ENCODE measurements at places on chromosomes 4 and X.

- no peak for DNase-seq
Measured at GRCh38 chr4:63607169-63607872, 801.9 kb downstream of the TECRL start.

DNA sequence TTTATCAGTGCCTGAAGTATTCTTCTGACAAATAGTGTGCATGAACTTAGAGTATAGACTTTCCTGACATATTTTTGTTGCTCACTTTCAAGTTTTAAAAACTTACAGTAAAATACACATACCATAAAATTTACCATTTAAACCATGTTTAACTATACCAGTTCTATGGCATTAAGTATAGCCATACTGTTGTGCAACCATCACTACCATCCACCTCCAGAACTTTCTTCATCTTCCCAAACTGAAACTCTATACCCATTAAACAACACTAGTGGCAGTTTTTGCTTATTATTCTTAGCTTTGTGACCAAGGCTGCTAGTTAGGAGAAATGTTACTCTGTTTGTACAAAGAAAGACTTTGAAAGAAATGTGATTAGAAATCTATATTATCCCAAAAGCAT is 25.8 kb downstream of the ATP7A start:
- DNase-seq, result no peak

- DNase-seq, result no peak
Measured at GRCh38 chr4:84632092-84632491, 49.2 kb downstream of the CDS1 start.

GRCh38 chr4:180314972-180315371 is 1928.2 kb upstream of the TENM3 start:
- DNase-seq, result no peak

GRCh38 chrX:119118780-119119395 is 8.7 kb downstream of the KIAA1210 start:
- no peak for DNase-seq

DNA sequence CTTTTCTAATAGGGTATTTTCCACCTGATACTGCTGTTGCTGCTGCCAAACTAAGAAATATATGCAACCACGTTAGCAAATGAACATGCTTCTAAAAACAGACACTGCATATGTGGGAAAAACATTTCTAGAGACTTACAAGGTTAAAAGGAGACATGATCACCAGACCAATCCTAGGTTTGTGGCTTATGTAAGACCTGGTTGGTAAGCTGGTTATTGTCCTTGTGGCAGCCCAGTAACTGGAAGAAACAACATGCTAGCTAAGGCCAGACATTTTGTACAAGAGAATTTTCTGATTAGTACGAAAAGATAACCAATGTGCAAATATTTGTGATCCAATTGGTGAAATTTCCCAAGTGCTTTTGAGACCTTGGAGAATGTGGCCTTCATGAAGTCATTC is 112.0 kb downstream of the AFF2 start:
- DNase-seq, result no peak
